ENCODE measurements at places on chromosomes 11 and 22.

GRCh38 chr11:57709802-57710367, 2.1 kb downstream of the MED19 start:
- DNase-seq: no peak

DNA sequence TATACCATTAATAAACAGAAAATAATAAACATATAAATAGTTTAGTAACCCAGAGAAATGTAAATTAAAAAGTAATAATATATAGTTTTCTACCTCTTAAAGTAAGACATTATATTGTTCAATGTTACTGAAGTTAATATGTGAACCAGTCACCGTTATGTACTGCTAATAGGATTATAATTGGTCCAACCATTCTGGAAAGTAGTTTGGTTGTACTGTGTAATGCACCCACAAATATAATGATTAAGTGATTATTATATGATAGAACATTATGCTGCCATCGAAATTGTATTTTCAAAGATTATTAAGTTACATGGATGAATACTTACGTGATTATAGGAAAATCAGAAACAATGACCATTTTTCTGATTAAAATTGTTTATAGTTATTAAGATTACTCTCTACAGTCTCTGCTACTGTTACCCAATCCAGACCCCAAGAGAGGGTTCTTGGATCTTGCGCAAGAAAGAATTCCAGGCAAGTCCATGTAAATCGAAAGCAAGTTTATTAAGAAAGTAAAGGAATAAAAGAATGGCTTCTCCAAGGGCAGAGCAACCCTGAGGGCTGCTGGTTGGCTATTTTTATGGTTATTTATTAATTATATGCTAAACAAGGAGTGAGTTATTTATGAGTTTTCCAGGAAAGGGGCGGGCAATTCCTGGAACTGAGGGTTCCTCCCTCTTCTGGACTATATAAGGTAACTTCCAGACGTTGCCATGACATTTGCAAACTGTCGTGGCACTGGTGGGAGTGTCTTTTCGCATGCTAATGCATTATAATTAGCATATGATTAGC, 50.1 kb downstream of the ACER3 start:
- DNase-seq: no peak

DNA sequence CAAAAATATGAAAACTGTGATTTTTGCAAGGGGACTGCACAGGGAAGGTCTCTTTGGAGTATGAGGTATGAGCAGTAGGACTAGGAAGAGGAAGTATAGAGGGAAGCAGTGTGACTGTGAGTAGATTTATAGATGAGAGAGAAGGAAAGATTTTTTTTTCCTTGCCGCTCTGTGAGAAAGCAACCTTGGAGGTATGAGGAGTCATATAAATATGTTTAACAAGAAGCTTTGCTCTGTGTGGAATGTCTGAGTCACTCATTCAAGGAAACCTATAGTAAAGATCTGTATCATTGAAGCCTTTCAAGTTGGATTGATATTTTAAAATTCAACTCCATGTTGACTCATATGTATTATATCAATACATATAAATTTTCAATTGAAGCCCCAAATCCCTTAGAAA, 26.2 kb downstream of the DNHD1 start:
- DNase-seq: peak; percentile 16

DNA sequence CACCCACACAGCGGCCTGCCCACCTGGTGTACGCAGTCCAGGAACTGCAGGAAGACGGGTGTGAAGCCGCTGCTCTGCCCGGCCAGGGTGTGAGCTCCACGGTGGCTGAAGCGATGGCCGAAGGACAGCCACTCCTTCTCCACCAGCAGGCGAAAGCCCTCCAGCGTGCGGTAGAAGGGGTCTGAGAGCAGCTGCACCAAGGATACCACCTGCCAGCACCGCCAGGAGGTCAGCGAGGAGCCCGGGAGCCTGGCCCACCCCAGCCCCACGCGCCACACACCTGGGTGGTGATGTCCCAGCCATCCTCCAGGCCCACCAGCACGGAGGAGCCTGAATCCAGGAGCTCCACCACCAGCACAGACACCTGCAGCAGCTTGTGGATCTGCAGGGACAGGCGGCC, 19.6 kb downstream of the SBF1 start:
- no peak for DNase-seq

DNA sequence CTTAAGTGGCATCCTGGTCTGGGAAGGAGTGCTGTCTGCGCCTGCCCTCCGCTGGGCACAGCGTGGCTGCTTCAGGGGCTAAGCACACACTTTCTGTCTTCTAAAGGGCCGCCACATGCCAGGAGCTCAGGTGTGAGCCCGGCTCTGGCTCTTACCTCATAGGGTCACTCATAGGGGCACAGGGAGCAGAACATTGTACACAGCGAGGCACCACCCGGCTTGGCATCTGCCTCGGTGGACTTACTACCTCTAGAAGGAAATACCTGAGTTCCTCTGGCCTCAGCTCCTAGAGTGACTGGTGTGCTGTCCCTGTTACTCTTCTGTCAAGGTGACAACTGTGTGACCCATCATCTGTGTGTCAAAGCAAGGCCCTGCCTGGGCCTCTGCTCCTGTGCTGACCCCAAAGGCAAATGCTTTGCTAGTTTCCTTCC, 13.4 kb downstream of the NEAT1 start:
- no peak for DNase-seq

- no peak for DNase-seq
Observed at GRCh38 chr11:78080818-78081495, 1.3 kb upstream of the NDUFC2 start.

DNA sequence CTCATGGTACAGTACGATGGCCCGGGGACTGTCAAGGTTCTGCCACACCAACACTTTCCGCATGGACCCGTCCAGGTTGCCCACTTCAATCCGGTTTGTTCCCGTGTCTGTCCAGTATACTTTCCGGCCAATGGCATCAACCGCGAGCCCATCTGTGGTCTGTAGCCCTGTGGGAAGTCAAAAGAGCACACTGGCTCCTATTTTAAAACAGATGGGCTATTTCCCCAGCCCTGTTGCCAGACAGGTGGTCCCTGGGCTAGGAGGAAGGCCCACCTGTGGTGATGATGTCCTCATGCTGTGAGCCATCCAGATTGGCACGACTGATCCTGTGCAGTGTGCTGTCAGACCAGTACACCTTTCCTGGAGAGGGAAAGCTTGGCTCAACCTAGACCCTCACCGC, 30.4 kb upstream of the CKAP5 start:
- no peak for DNase-seq

GRCh38 chr11:64306876-64307622, 1.7 kb downstream of the ESRRA start:
- no peak for DNase-seq
